Inflammatory macrophage treated with lipopolysaccharide for 4 hours (primary cell): ENCODE measurements at places on chromosomes 13 and 19.

- DNase-seq, result no peak
These were observed 347.4 kb downstream of the FGF9 start for GRCh38 chr13:22018076-22018835.

DNA sequence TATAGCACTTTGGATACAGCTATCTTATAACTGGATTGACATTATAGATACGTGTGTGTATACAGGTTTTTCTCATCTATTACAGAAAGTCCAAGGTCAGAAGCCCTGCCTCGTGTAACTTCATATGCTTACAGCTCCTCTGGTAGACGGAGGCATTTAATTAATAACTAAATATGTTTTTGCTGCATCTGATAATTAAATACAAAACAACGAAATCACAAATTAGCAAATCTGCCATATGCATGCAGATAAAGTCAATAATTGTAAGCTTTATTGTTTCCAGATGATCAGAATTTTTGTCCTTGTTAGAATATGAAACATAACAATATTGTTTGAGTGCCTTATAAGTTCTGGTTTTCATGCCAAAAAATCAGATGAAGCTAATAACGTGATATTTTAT lies 717.7 kb downstream of the LIG4 start:
- no peak for DNase-seq

DNA sequence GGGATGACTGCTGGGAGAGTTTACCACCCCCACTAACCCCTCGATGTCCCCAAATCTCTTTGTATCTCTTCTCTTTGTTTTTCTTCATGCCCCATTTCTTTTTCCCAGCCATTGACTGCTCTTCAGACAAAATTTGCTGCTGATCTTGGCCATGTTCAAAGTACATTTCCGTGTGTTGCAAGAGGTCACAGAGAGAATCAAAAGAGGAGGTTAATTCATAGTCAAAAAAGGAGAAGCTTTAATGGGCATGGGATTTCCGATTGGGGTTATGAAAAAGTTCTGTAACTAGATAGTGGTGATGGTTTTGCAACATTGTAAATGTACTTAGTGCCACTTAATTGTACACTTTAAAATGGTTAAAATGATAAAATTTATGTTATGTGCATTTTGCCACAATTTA lies 121.1 kb downstream of the FLT1 start:
- peak; percentile 85 for DNase-seq

DNA sequence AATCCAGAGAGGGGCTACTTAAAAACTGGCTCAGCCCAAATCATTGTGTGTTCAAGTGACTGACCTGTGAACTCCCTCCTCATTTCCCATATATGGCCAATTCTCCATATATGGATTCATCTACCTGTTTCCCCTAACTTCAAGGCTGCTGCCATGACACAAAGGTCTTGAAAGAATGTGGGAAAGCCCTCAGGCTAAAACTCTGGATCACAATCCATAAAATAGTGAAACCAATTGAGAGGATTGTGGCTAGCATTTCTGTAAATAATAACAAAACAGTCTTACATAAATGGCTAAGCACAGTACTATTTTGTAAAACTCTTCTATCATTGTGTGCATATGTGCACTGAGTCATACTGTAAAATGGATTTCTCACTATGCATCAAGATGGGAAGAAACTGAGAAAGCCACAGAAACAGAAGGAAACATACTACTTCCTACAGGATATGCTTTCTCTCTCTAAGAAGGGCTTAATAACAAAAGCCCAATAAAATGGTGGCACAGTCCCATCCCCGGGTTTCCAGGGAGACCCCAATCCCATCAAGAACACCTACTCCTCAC lies 80.5 kb downstream of the FOXO1 start:
- DNase-seq, result peak; percentile 64

DNA sequence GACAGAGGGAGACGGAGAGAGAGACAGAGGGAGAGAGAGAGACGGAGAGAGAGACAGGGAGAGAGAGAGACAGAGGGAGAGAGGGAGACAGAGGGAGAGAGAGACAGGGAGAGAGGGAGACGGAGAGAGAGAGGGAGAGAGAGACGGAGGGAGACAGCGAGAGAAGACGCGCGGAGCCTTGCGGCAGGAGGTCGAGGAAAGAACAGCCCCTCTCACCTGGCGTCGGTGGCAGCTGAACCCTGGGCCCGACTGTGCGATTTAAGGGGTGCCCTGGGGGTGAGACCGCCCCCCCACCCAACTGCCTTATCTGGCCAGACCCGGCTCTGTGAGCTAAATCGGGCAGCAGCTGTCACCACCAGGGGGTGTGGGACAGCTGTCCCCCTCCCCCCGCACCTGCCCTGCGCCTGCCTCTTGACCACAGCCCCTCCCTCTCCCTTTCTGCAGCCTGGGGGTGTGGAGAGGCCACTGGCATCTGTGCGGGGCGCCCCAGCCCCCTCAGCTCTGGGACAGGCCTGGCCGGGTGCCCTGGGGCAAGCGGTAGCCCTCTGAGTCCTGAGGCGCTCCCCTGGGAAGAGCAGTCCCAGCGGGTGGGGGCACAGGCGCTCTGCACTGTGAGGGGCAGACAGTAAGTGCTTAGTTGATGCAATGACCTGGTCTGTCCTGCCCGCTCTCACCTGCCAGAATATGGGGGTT lies 10.8 kb downstream of the JOSD2 start:
- DNase-seq, result no peak

- DNase-seq, result peak; percentile 21
These were observed 883 bp downstream of the ZNF441 start for GRCh38 chr19:11767633-11768133.

- no peak for DNase-seq
These were observed 213.3 kb upstream of the HTR2A start for GRCh38 chr13:47110141-47110540.
